ENCODE measurements at places on chromosomes 5 and 9. TPM values are rescaled to one million over a fixed set of nuclear protein-coding genes. Genes with fewer than 3 reads are reported as not detected.

Gene RANBP17
- 32.3 TPM for total RNA-seq

Gene TRIP13
- 1.3 TPM for total RNA-seq

Gene ACTBL2
- not detected for total RNA-seq

Gene TLR4
- 57.0 TPM for total RNA-seq

Gene CXCL14
- 5.5 TPM for total RNA-seq

Gene SUSD3
- 4.0 TPM for total RNA-seq

Gene ABLIM3
- 17.6 TPM for total RNA-seq

Gene NME5
- total RNA-seq: 5.2 TPM

Gene LHX3
- total RNA-seq: not detected

Gene DMRT3
- not detected for total RNA-seq

Gene SLC46A2
- total RNA-seq: 11.1 TPM

Gene SCGB3A2
- 392 TPM for total RNA-seq

Gene MAPKAP1
- total RNA-seq: 69.0 TPM

Gene PDE8B
- 11.8 TPM for total RNA-seq

Gene PRR7
- total RNA-seq: 9.2 TPM

Gene C9
- 0.31 TPM for total RNA-seq

Gene SLC6A19
- total RNA-seq: not detected

Gene SPINK6
- not detected for total RNA-seq

Gene NEURL1B
- 6.3 TPM for total RNA-seq

Gene CNTNAP3B
- total RNA-seq: 19.9 TPM

Gene FANCC
- total RNA-seq: 6.7 TPM

Gene HTR1A
- not detected for total RNA-seq

Gene AGXT2
- total RNA-seq: not detected

Gene STKLD1
- total RNA-seq: not detected

Gene ZNF366
- 12.4 TPM for total RNA-seq

Gene JAKMIP2
- total RNA-seq: 5.7 TPM

Gene HSD17B4
- 379 TPM for total RNA-seq

Gene ORM2
- total RNA-seq: 3.4 TPM

Gene TMEM215
- not detected for total RNA-seq

Gene USP20
- total RNA-seq: 75.4 TPM

Gene SREK1IP1
- 19.1 TPM for total RNA-seq

Gene ADAMTS19
- total RNA-seq: not detected

Gene LCN15
- not detected for total RNA-seq

Gene PCDHB3
- 0.39 TPM for total RNA-seq

Gene NUDT2
- 14.0 TPM for total RNA-seq

Gene CKMT2
- 2.7 TPM for total RNA-seq

Gene TOR4A
- 62.6 TPM for total RNA-seq

Gene ZNF782
- 6.3 TPM for total RNA-seq

Gene TRIM36
- 5.2 TPM for total RNA-seq

Gene ARSI
- total RNA-seq: 2.9 TPM

Gene FCN2
- not detected for total RNA-seq

Gene MEGF10
- total RNA-seq: not detected

Gene CSNK1A1
- 198 TPM for total RNA-seq
